Stimulated activated CD8-positive, alpha-beta memory T cell treated with anti-CD3 and anti-CD28 coated beads, Interleukin-4, amount 100 ng/mL, for 1 hour (primary cell): ENCODE measurements at places on chromosomes 5 and 9.

- no peak for DNase-seq
Observed at GRCh38 chr5:138824516-138824915, 50.6 kb downstream of the LRRTM2 start.

- no peak for DNase-seq
Observed at GRCh38 chr9:27572566-27572917, 739 bp downstream of the C9orf72 start.

DNA sequence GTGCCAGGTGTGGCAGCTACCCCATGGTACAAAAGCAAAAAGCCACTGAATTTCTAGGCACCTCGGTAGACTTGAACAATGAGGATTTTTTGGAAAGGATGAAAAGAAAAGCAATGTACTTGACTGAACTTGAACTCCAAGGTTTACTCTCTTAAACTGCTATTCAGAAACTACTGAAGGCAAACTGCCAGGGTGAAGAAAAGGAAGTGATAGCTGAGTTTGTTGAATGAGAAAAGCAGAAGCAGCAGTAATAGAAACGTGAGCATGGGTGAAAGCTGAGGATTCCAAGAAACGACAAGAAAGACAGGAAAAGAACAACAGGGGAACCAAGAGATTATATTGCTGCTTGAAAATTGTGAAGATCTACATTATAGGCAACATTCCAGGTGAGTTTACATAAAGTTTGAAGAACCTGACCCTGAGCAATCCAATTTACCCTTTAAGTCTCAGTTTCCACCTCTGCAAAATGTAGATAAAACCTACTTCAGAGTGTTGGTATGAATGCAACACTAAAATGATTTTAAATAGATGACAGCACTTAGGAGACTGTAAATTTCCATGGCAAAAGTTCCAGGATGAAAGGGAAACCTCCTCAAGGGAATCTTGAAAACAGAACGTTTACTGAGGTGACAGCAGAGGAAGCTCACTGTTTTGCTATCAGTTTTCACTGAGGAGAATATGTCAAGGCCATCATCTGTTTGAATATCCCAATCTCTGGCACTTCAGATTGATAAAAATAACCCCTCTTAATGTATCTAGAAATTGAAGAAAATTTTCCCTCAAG, 245.8 kb downstream of the SPATA31D1 start:
- DNase-seq: no peak

GRCh38 chr5:127650649-127651048, 1.8 kb downstream of the CTXN3 start:
- DNase-seq: no peak

- DNase-seq: no peak
Observed at GRCh38 chr5:111779922-111780292, 22.9 kb upstream of the NREP start.

GRCh38 chr9:40913928-40914673, 214.4 kb downstream of the FOXD4L6 start:
- no peak for DNase-seq

- DNase-seq: no peak
Observed at GRCh38 chr5:53326424-53327153, 153.8 kb upstream of the FST start.

- DNase-seq: no peak
Observed at GRCh38 chr5:113226116-113226736, 208.6 kb downstream of the TSSK1B start.

GRCh38 chr5:135229122-135229521, 169.9 kb downstream of the MACROH2A1 start:
- no peak for DNase-seq

DNA sequence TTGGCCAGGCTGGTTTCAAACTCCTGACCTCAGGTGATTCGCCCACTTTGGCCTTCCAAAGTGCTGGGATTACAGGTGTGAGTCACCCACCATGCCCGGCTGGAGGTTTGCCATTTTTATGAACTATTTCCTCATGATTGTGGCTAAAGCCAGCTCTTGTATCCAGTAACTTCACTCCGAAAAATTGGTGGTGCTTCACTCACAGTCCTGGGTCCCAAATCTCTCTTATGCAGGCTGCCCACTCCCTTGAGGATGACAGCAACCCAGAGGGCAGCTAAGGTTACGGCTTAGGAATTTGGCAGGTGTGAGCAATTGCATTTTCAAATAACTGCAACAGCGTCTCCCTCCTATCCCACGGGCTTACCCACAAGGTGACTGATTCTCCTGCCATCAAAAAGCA, 23.4 kb upstream of the FUBP3 start:
- no peak for DNase-seq

GRCh38 chr5:78568676-78569075, 79.9 kb downstream of the LHFPL2 start:
- DNase-seq: no peak

DNA sequence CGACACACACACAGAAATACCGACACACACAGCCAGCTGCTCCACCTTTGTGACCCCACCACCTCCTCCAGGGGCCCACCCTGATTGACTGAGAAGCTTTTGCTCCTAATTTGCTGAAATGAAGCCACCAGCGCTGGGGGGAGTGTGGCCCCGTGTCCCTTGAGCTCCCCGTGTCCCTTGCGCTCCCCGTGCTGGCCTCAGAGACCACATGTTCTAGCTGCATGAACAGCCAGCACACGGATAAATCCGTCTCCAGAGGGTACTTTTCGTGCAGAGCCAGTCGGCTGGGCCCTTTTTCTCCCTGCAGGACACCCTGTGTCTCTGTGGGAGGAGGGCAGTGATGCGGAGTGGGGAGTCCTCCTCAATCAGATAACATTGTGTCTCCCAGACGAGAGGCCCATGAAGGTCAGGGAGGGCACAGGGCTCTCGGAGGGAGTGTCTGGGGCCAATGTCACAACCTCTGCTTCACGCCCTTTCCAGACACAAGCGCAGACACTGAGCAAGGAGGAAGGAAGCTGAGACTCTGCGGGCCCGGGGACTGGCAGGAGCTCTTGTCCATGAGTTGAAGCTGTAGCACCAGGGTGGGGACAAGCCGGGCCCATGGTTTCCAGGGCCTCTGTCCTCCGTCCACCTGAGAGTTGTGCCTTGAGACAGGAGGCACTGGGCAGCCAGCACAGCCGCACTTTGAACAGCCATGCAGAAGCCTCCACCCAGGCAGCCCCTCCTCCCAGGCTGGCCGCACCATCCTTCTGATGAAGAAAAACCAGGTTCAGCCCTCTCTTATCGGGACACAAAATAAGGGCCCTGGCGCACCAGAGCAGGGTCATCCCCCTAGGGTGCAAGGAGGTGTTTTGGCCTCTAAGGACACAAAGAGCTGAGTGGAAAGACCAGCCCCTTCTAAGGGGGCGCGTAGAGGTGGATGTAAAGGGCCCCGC, 36.4 kb upstream of the SLC6A19 start:
- DNase-seq: no peak

GRCh38 chr5:34675857-34676256, 19.7 kb downstream of the RAI14 start:
- DNase-seq: no peak
